ENCODE measurements at places on chromosomes 7 and 10.

DNA sequence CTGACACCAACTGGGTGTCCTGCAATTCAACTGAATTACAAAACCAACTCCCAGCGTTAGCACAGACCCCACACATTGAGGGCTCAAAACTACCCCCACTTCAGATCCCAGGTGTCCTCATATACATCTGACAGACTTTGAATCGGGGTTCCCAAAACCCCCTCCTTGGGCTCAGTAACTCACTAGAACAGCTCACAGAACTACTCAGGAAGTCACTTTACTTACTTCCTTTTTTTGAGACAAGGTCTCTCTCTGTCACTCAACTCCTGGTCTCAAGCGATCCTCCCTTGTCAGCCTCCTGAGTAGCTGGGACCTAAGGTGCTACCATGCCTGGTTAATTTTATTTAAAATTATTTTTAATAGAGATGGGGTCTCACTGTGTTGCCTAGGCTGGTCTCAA is 456.0 kb downstream of the SDK1 start:
- DNase-seq: no peak

DNA sequence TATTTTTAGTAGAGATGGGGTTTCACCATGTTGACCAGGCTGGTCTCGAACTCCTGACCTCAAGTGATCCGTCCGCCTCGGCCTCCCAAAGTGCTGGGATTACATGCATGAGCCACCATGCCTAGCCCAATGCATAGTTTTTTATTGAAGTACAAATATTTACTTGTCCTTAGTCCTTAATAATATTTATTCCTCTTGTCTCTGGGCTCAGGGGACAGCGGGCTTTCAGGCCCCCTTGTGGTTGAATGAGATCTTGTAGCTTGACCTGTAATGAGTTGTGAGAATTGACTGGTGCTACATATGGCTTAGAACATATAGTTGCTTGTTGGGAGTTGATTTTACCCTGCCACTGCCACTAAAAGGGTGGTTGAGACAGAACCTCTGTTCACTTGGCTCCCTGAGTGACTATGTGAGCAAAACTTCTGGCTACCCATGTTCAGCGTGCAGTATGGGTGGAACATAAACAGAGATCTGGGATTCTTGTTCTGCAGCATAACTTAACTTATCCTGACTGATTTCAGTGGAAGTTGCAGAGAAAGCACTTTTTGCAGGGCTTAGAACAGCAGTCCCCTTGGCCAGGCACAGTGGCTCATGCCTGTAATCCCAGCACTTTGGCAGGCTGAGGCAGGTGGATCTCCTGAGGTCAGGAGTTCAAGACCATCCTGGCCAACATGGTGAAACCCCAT is 14.9 kb downstream of the CCL26 start:
- peak; percentile 63 for DNase-seq

DNA sequence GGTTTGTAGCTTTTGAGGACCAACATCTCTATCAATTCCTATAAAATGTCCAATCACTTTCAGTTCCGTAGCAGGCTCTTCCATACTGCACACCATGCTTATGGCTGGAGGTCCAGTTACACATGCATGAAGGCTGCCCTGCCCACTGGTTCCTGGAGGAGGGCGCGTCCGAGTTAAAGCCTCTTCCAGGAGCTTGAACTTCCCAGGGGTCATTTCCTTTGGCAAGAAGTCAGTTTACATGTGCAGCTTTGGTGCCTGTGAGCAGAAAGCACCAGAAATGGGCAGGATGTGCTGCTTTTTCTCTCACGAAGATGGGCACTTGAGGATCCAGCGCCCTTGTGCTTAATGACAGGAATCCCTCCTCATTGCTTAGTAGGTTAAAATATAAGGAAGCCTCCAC is 17.6 kb upstream of the PHYH start:
- DNase-seq: no peak

GRCh38 chr7:34217972-34218371 is 312.6 kb downstream of the BMPER start:
- no peak for DNase-seq

DNA sequence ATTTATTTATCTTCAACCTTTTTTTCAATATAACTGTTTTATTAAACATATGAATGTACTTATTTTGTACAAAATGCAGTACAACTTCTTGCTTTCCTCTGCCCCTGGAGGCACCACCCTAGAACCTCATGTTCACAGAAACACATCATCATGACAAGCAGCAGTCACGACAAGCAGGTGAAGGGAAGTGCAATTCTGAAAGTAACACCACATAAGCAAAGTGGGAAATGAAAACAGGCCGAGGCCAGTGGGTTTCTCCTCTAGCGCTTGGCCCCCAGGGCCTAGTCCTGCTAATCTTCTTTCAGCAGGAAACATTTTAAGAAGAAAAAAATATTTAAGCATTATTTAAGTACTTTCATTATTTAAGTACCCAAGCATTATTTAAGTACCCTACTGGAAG is 598.1 kb downstream of the SH2D4B start:
- DNase-seq: no peak
